Activated CD4-positive, alpha-beta T cell treated with anti-CD3 and anti-CD28 coated beads for 4 hours (primary cell): ENCODE measurements at places on chromosomes 1 and 21.

- DNase-seq: no peak
These were observed 2.7 kb upstream of the FDPS start for GRCh38 chr1:155305881-155306391.

DNA sequence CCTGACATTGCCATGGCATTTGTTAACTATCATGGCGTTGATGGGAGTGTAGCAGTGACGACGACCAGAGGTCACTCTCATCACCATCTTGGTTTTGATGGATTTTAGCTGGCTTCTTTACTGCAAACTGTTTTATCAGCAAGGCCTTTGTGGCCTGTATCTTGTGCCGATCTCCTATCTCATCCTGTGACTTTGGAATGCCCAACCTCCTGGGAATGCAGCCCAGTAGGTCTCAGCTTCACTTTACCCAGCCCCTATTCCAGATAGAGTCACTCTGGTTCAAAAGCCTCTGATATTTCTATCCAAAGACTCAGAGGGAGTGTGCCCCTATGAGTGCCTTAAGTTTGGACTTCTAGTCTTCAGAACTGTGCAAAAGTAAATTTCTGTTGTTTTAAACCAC is 130.1 kb downstream of the ADAMTS1 start:
- no peak for DNase-seq

- no peak for DNase-seq
These were observed 265.2 kb downstream of the ATG4C start for GRCh38 chr1:63049135-63049534.

GRCh38 chr1:48245106-48245505 is 22.6 kb downstream of the SLC5A9 start:
- no peak for DNase-seq

DNA sequence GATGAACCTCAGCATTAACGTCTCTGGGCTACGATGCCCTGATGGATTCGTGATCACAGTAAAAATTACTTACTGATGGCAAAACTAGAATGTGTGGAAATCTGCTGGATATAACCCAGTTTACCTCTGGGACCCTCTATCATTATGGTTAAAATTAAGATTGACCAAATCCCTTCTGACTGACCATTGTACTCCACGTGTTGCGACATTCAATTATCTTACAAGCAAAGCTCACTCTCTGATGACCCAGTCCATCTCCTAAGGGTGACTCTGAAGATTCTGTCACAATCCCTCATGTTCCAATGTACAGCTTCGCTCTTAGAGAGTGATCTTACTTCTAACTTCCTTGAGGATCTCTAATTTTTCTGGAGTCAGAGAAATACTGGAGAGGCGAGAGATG is 288.5 kb upstream of the RUNX1 start:
- no peak for DNase-seq

DNA sequence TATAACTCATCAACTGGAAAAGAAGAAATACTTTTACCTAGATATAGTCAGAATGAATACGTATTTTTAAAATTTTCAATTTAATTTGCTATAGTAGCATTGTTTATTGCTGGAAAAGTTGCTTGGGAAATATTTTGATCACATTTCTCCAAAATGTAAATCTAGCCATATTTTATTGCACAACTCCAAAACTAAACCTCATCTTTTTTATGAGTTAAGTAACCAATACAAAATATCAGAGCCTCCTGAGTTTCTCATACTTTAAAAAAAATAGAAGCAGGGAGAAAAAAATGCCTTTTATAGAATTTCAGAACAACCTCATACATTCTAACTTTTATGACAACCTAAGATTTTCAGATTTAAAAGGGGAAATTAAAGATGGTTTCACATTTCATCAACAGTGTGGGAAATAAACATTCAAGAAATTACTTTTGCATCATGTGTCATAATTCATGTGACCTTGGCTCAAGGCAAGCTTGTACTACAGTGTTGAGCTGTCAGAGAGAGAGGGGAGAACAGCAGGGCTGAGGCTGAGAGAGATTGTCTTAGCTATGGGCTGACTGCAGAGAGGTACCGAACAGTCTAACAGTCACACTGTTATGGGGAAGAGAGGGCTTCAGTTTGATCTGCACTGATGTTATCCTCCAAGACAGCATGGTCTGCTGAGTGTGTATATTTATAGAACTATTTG is 519.0 kb downstream of the LTN1 start:
- DNase-seq: no peak

DNA sequence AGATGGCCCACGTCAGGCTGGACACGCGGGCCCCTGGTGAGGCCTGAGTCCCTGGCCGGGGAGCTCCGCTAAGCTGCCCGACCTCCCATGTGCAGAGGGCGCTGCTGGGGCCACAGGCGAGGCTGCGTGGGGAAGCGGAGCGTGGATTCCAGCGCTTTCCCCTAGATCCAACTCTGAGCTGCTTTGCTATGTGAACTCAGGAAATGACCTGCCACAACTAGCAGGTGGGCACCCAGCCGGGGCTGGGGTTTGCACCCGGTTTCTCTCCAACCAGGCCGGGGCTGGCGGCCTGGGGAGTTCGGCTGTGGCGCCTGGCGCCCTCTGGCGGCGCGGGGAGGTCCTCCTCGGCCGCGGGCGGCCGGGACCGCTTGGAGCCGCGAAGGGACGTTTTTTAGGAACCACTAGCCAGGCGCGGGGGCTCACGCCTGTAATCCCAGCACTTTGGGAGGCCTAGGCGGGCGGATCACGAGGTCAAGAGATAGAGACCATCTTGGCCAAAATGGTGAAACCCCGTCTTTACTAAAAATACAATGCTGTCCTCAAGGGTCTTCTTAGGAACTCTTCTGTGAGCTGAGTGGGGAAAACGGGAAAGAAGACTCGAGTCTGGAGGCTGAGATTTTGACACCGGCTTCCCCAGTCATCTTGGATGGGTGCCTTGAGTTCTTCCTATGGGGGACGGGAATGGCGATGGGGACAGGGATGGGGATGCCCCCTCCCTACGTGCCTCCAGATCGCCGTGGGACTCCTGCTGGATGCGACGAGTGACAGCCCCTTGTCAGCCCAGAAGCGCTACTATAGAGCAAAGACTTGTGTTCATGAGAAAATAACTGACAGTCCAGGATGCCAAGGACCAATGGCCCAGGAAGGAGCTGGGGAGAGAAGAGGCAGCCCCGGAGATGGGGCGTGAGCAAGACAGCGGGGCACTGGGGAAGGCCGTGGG is 12.6 kb downstream of the PYCR2 start:
- DNase-seq: peak; percentile 72

DNA sequence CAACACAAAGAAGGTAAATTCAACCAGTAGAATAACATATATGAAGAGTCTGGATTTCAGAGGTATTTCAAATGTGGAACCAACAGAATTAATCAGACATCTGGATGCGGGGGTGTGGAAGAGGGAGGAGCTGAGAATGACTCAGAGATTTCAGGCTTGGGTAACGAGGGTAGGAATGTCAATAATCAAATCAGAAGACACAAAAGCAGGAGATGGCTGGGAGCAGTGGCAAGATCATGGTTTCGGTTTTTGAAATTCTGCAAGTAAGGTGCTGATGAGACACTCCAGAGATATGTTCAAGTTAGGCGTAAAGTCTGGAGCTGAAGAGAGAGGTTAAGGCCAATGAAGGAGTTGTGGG is 64.0 kb downstream of the PLPPR5 start:
- DNase-seq: no peak

DNA sequence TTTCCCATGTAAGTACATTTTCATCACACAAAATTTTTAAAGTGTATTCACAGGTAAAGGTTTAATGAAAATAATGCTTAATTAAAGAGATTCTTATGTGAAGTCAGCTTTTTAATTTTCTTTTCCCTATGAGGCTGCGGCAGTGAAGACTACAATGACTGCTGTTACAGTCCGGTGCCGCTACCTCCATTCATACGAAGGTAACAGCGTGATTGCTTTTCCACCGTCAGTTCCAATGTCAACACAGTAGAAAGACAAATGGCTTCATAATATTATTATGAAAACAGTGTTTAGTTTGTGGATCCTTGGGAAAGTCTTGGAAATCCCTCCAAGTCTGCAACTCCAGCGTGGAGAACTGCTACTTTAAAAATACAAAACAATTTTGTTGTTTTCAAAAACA is 254.9 kb upstream of the NRIP1 start:
- no peak for DNase-seq

DNA sequence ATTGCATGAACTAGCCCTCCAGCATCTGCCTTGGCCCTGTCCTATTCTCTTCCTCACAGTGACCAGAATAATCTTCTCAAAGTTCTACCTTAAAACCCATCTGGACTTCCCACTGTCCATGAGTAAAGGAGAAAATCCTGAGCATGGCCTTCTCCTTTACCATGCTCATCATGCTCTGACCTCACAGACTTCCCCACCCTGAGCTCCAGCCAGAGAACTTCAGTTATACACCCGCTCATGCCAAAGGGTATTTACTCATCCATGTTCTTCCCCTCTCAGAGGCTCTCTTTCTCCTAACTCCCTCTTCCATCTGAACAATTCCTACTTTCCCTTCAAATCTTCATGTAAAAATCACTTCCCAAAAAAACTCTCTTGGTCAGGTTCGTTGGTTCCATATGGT is 188.4 kb downstream of the SETD4 start:
- no peak for DNase-seq

GRCh38 chr1:111968511-111968910 is 21.0 kb downstream of the KCND3 start:
- no peak for DNase-seq

DNA sequence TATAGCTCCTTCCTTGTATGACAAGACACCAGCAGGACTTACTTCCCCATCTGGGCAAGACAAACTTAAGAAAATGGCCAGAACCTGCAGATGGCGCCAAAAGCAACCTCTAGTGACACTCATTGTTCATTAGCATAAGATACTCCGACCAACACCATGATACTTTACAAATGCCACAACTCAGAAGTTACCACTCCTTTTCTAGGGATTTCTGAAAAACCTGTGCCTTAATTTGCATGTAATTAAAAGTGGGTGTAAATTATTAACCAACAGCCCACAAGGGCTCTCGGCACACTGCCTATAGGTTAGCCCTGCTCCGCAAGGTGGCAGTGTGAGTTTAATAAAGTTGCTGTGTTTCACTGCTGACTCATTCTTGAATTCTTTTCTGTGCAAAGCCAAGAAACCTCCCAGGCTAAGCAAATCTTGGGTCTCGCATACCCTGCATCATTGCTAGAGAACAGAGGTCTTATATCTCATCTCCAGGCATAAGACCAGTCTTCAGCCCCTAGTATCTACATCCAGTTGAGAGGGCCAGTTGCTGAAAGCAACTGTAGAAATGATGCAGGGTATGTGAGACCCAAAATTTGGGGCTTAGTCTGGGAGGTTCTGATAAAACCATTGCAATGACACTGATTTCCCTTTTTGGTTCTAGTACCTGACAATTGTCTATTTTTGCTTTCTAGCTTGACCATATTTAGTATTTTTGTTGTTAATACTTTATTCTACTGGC is 86.4 kb downstream of the FAF1 start:
- DNase-seq: peak; percentile 71

DNA sequence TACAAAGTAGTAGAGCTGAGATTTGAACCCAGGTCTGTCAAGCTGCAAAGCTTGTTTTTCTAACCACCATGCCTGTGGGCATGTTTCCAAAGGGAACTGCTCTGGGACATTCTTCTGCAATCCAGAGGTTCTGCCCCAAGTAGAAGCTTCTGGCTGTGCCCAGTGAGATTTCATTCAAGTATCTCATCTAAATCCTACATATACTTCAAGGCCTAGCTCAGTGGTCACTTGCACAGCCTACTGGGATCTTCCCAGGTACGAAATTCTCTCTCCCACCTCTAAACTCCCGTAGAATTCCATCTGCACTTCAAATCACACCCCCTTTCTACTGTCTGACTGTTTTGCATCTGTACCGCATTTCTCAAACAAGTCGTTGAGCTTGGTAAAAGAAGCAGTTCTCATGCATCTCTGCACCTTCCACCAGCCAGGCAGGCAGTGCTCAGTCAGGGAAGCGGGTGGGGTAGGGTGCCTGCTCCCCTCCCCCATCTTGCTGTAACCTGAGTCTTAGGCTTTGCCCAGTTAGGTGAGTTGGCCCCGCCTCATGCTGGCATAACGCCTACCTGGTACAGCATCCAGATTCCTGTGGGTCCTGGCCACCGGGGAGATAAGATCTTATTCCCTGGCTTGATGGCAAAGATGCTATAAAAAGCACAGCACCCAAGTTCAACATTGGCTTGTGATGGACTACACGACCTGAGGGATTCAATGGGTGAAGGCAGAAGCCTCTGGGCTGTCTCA is 13.5 kb downstream of the SLC9A1 start:
- no peak for DNase-seq

- DNase-seq: no peak
These were observed 18.6 kb downstream of the DCAF8 start for GRCh38 chr1:160243767-160244166.

DNA sequence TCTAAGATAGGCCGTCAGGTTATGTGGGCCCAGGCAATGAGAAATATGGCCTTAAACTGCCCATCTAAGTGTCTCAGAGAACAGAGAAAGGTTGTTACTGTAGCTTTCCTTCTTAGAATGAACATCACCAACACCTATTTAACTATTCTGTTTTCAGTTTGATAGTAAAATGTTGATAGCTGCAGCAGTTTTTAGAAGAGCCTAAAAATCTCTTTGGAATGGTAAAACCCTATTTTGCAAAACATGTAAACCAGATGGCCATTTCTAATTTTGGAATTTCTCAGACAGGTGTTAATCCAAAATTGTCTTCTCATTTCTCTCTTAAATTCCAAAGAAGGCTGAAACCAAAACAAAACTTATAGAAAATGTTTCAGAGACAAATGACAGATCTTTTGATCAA is 57.5 kb downstream of the DIPK1A start:
- no peak for DNase-seq

DNA sequence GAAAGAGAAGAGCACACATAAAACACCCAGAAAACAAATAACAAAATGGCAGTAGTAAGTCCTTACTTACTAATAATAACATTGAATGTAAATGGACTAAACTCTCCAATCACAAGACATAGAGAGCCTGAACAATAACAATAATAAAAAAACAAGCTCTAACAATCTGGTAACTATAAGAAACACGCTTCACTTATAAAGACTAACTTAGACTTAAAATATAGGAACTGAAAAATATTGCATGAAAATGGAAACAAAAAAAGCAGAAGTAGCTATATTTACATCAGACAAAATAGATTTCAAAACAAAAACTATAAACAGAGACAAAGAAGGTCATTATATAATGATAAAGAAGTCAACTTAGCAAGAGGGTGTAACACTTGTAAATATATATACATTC is 83.1 kb upstream of the LYPLAL1 start:
- DNase-seq: no peak

- no peak for DNase-seq
These were observed 34.0 kb upstream of the SLC19A1 start for GRCh38 chr21:45575993-45576837.

- no peak for DNase-seq
These were observed 4.7 kb upstream of the ITGB2 start for GRCh38 chr21:44925378-44925755.

DNA sequence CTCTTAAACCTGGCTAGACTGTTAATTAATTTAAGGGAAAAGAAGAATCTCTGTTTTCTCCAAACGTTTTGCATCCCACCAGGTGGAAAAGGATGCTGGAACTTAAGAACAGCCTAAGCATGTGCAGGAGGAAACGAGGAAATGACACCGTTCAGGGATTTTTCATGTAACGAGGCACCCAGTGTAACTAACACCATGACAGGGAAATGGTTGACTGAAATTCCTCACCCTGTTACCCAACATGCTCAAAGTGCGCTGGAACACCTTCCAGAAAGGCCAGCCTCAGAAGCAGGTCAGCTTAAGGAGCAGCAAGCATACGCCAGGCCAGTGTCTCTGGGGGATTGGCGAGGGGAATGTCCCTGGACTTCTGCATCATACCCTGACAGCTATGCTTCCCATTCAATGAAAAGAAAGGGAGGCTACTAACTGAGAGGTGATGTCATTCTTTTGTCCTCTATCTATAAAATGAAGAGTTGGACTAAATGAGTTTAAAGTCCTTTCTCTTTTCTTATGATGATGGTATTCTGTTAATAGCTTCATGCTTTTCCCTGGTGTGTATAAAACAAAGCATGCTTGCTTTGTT is 21.6 kb downstream of the TNN start:
- DNase-seq: no peak
